ENCODE measurements at places on chromosomes 1 and 21. TPM values are rescaled to one million over a fixed set of nuclear protein-coding genes. Genes with fewer than 3 reads are reported as not detected.

Gene TNFRSF14
- 61.2 TPM for total RNA-seq

Gene PLEKHN1
- not detected for total RNA-seq

Gene TEX38
- not detected for total RNA-seq

Gene SPRR2G
- total RNA-seq, result not detected

Gene OR6K3
- not detected for total RNA-seq

Gene MARK1
- 2.3 TPM for total RNA-seq

Gene ADORA1
- 0.15 TPM for total RNA-seq

Gene RGS1
- 8.3 TPM for total RNA-seq

Gene NPR1
- 23.6 TPM for total RNA-seq

Gene COL6A1
- 731 TPM for total RNA-seq

Gene C1orf94
- not detected for total RNA-seq

Gene TNNI3K
- total RNA-seq, result 2.3 TPM

Gene RIPK4
- total RNA-seq, result 12.4 TPM

Gene DENND2C
- total RNA-seq, result 3.6 TPM

Gene KCNE2
- total RNA-seq, result not detected

Gene EFNA1
- total RNA-seq, result 12.9 TPM

Gene PDC
- total RNA-seq, result not detected

Gene CD1D
- 1.1 TPM for total RNA-seq

Gene THEM5
- not detected for total RNA-seq

Gene MEX3A
- total RNA-seq, result 5.4 TPM

Gene MAB21L3
- total RNA-seq, result not detected

Gene FAM177B
- total RNA-seq, result 0.34 TPM

Gene FNDC5
- 25.4 TPM for total RNA-seq

Gene GPR25
- not detected for total RNA-seq

Gene VWA5B1
- total RNA-seq, result 0.15 TPM

Gene RBM11
- total RNA-seq, result 7.6 TPM

Gene OR14K1
- total RNA-seq, result not detected

Gene CSF3R
- 4.6 TPM for total RNA-seq

Gene HES3
- total RNA-seq, result not detected

Gene NCF2
- total RNA-seq, result 11.7 TPM
